BJ (cell line): ENCODE measurements at places on chromosomes 6 and 20. TPM values are rescaled to one million over a fixed set of nuclear protein-coding genes. Genes with fewer than 3 reads are reported as not detected.

BMP6 gene
- 0.06 and 0.10 TPM in 2 replicates for polyA plus RNA-seq

GSTA1 gene
- polyA plus RNA-seq = 0.20 TPM in 1 of 2 replicates, not detected in the other

GSTA2 gene
- not detected in 2 replicates for polyA plus RNA-seq

ZNF311 gene
- polyA plus RNA-seq = 0.74 and 1.0 TPM in 2 replicates
